GM12878 (cell line): ENCODE measurements at places on chromosomes 7 and 10. TPM values are rescaled to one million over a fixed set of nuclear protein-coding genes. Genes with fewer than 3 reads are reported as not detected.

- no peak for DNase-seq
Measured at GRCh38 chr10:71516890-71517289, 120.2 kb downstream of the CDH23 start.

Gene APBB1IP
- total RNA-seq, result 67.0 and 67.4 TPM in 2 replicates

Gene TRIL
- not detected in 2 replicates for total RNA-seq

DNA sequence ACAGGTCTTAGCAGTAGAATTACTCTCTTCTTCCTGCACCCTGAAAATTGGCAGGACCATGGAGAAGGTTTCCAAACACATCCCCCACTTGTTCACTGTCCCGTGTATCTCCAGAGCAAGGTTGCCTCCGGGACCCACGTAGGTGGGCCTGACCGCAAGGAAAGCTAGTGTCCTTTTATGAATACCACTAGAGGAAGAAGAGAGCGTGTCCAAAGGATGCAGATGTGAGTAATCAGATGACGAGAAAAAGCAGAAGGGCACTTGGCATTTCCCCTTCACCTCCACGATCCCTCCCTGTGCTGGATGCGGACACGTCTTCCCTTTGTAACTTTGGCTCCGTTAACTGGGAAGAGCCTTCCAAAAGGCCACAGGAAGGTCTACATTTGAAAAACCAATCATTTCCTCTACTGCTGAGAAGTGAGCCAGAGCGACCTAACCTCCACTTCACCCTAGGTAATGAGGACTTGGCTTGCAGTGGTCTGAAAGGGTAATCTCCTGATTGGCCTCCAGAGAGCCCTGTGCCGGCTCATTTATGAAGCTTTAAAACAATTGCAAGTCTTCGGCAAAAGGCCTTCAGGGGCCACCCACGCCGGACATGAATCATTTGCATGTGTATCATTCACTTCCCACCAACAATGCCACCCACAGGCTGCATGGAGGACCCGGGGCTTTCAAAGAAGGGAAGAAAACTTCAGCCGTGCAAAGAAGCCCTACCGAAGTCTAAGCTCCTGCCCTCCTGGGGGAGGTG is 55.4 kb downstream of the LYZL1 start:
- DNase-seq, result no peak

DNA sequence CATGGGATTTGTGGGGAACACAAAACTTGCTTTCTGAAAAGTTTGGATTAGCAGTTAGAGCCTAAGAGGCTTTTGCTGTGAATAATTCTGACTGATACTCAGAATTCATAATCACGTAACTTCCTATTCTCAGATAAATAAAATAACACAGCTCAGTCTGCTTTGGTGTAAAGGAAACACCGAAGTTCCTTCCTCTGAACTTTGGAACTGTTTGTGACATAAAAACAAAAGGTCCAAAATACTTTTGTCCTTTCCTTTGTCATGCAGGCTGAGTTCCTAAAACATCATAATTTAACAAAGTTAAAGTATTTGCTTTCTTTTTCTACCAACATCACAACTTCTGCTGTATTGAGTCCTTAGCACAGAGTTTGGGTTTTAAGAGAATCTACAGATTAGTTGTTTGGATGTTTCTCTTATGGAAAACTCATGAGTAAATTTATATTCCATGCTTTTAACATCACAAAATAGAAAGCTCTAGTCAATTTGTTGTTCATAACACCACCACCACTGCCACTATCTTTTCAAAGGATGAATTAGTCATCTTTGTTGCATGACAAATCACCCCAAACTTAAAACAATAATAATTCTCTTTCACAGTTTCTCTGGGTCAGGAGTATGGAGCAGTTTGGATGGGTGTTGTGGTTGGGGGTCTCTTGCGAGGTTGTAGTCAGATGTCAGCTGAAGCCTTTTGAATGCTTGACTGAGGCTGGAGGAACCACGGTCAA is 123.4 kb downstream of the REEP3 start:
- no peak for DNase-seq
